ENCODE measurements at places on chromosomes 5 and 9. TPM values are rescaled to one million over a fixed set of nuclear protein-coding genes. Genes with fewer than 3 reads are reported as not detected.

NUTM2F gene
- not detected for polyA plus RNA-seq

FOXI1 gene
- not detected for polyA plus RNA-seq

ANKRD31 gene
- polyA plus RNA-seq: 0.03 TPM

SIT1 gene
- 1.1 TPM for polyA plus RNA-seq

PIGO gene
- 8.8 TPM for polyA plus RNA-seq
